ENCODE measurements at places on chromosomes 4 and X.

DNA sequence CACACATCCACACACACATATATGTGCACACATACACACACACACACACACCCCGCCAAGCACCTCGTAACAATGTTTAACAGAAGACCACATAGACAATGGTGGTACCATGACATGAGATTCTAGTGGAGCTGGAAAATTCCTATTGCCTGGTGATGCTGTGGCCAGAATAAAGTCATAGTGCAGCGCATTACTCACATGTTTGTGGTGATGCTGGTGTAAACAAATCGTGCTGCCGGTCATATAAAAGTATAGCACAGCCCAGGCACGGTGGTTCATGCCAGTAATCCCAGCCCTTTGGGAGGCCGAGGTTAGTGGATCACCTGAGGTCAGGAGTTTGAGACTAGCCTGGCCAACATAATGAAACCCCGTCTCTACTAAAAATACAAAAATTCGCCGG, 275.2 kb downstream of the TRIML1 start:
- DNase-seq, result no peak

- no peak for DNase-seq
Observed at GRCh38 chrX:109089359-109089758, 353.0 kb upstream of the IRS4 start.

GRCh38 chr4:13527981-13528820, 16.1 kb downstream of the NKX3-2 start:
- no peak for DNase-seq

- DNase-seq, result no peak
Observed at GRCh38 chrX:34578237-34578636, 78.8 kb downstream of the TMEM47 start.

DNA sequence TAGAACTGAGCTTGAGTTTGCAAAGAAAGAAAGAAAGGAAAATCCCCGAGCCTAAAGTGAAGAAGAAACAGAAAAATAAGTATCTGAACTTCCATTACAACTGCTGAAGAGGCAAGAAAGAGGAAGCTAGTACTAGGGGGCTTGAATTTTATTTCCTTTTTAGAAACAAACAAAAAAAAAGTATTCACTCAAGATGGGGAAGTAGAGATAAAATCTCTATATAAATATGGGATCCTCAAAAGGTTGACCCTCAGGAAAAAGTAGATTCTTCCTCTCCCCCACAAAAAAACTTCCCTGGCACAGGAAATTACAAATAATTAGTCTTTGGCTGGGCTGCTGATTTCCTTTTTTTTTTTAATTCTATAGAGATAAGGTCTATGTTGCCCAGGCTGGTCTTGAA, 16.0 kb downstream of the LRBA start:
- DNase-seq, result no peak

DNA sequence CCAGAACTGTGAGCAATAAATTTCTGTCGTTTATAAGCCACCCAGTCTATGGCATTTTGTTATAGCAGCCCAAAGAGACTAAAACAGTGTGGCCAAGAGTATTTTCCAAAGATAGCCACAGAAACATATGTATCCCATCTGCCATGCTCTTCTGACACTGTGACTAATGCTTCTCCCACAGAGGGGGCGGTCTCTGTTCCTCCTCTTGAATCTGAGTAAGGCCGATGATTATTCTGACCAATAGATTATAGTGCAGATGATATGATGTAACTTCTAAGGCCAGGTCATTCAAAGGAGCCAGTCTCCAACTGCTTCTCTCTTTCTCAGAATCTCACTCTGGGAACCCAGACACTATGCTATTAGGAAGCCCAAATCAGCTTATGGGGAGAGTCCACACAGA, 570.7 kb downstream of the BCOR start:
- DNase-seq, result no peak
